T-cell (primary cell): ENCODE measurements at places on chromosomes 1 and 21. TPM values are rescaled to one million over a fixed set of nuclear protein-coding genes. Genes with fewer than 3 reads are reported as not detected.

DNA sequence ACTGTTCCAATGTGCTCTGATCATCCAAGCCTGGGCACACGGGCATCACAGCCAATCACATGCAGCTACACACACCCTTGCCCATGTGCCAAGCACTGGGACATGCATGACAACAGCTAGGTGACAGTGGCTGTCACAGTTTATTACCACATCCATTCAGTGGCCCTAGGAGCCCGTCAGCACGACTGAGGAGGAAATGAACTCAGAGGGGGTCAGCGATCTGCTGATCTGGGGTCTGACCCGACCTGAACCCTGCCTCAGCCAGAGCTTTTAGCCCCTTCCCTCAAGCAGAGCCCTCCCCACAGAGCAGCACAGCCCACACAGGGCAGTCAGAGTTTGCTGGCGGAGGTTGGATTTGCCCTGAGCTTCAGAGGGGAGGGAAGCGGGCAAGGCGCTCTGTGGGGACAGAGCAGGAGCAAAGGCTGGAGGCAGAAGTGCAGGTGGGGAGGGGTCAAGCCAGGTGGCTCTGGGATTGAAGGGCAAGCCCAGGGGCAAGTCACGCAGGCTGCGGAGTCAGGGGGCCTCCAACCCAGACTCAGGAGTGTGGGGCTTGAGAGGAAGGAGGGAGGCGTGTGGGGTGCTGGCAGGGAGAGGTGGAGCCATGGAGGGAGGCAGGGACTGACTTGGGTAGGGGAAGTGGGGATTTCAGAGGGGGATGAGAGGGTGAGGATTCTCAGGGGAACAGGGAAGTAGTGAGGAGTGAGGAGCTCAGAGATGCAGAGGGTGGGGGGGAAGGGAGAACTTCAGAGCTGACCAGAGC is 10.4 kb downstream of the SH3BGRL3 start:
- no peak for DNase-seq

IVL gene
- not detected for total RNA-seq

CD2 gene
- total RNA-seq = 158 TPM

DNA sequence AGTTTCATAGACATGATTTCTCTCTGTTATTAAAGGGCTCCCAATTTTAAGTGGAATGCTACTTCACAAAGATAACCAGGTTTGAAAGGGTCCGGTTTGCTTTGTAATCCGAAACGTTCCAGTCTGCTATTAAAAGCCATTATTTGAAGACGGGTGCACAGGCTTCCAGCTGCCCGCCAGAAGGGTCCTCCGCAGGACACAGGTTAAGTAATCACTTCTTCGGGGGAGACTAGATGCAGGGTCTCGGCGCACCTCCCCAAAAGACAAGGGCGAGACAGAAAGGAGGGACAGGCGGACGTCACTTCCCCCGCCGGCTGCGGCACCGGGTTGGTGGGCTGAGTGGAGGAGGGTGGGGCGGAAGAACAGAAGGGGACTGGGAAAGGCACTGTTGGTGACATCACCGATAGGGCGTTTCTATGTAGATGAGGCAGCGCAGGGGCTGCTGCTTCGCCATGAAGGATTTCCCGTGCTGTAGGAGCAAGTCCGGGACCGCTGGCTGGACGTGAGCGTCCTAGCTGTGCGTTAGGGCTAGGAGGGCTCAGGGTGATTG is 8.9 kb downstream of the RNU1-2 start:
- DNase-seq = peak; percentile 100

- DNase-seq = no peak
These were observed 56.7 kb upstream of the GFI1 start for GRCh38 chr1:92543131-92544055.

SPATA1 gene
- 0.25 TPM for total RNA-seq

CTNNBIP1 gene
- 11.1 TPM for total RNA-seq

PAQR6 gene
- 2.8 TPM for total RNA-seq

DLGAP3 gene
- 1.6 TPM for total RNA-seq

LAMB3 gene
- 1.2 TPM for total RNA-seq

GRCh38 chr1:76759171-76759860 is 108.0 kb upstream of the ST6GALNAC5 start:
- DNase-seq = no peak

DNA sequence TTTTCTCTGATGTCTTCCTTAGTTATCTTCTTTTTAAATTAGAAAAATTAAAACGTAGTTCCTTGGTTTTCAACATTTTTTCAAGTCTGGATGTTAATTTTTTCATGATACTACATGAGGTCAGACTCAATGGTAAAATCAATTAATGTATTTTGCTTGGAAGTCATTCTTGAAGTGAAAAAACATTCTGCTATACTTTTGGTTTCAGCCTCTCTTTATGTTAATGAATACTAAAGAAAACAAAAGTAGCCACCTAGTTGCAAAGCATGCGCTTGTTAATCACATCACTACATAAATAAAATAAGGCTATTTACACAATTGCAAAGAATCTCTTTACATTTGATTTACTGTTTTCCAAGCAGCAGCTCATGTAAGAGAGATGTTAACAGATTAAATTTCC is 170.4 kb downstream of the LIPI start:
- no peak for DNase-seq

EXO1 gene
- total RNA-seq = 2.7 TPM

- no peak for DNase-seq
These were observed 5.6 kb upstream of the PTCH2 start for GRCh38 chr1:44848456-44849181.

SIPA1L2 gene
- 1.2 TPM for total RNA-seq

RXFP4 gene
- not detected for total RNA-seq

MAP3K21 gene
- 1.4 TPM for total RNA-seq

DNA sequence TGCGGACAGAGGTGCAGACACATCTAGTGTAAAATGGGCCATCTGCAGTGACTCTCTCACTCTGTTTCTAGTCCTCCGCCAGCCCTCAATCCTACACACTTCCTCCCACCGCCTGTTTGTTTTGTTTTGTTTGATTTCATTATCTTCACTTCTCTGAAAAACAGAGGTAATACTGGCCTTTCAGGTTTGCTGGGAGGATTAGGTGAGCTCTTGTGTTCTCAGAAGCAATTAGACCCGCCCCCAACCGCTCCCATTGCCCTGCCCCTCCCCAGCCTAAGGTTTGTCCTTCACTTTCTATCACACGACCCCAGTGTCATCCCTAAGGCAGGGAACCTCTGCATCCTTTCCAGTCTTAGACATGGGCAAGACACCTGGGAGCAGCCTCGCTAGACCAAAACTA is 43.2 kb upstream of the TACSTD2 start:
- no peak for DNase-seq

DNA sequence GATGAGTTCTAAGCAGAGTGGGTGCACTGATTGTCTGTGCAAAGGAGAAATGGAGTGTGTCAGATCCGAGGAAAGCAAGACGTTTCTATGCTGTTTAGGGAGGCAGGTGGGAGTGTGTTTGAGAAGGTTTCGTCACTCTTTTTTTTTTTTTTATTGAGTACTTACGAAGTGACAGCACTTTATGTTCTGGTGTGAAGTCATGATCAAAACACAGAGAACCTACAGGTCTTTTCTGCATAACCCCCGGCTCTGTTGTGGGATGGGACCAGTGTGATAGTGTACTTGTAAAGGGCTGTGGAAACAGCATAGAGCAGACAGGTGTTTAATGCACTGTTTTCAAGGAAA is 26.7 kb downstream of the MIA3 start:
- DNase-seq = peak; percentile 47

CHI3L1 gene
- total RNA-seq = not detected

CACNA1S gene
- not detected for total RNA-seq

DNA sequence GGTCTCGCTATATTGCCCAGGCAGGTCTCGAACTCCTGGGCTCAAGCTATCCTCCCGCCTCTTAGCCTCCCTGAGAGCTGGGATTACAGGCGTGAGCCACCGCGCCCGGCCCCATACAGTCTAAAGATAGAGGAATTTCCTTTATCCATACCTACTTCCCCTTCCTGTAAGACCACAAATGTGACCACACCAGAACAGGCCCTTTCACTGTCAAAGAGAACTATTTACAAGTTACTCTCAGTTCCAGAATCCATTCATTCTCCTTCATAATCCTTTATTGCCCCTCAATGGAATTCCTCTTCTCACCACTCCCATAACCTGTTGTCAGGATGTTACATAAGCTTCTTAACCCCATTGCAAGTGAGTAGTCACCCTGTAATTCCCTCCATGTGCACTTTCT is 26.3 kb upstream of the SLC5A9 start:
- no peak for DNase-seq

- DNase-seq = no peak
These were observed 9.3 kb downstream of the PCSK9 start for GRCh38 chr1:55048453-55049270.

RHBDL2 gene
- total RNA-seq = not detected

DNA sequence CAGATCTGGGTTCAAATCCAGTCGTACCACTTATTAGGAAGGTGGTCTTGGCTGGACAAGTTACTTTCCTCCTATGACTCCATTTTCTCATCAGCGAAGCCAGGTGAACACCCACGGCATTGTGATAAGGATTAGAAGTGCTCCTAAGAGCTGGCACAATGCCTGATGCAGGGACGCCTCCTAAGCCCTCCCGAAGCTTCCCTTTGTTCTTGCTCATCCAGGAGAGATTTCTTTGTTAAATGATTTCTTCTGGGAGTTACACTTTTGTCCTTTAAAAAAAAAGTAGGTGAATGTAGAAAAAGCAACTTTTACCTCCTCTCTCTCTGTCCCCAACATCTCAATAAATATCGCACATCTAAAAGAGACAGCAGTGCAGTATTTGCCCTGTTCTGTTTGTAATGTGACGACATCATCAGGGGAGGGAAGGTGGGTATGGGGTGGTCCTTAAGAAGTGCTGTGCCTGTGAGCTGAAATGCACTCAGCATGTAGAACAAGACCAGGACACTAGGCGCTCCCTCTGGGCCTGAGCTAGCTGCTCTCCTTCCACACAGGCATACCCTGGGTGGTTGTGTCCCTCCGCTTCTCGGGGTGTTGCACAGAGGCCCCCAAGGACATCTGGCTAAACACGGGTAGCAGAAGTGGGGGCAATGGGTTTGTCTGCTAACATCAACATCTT is 43.9 kb downstream of the SUSD4 start:
- no peak for DNase-seq

SUCO gene
- total RNA-seq = 45.4 TPM
